SK-N-SH (cell line): ENCODE measurements at places on chromosomes 16 and 17. TPM values are rescaled to one million over a fixed set of nuclear protein-coding genes. Genes with fewer than 3 reads are reported as not detected.

Gene KRT34
- 0.05 and 0.08 TPM in 2 replicates for polyA plus RNA-seq

DNA sequence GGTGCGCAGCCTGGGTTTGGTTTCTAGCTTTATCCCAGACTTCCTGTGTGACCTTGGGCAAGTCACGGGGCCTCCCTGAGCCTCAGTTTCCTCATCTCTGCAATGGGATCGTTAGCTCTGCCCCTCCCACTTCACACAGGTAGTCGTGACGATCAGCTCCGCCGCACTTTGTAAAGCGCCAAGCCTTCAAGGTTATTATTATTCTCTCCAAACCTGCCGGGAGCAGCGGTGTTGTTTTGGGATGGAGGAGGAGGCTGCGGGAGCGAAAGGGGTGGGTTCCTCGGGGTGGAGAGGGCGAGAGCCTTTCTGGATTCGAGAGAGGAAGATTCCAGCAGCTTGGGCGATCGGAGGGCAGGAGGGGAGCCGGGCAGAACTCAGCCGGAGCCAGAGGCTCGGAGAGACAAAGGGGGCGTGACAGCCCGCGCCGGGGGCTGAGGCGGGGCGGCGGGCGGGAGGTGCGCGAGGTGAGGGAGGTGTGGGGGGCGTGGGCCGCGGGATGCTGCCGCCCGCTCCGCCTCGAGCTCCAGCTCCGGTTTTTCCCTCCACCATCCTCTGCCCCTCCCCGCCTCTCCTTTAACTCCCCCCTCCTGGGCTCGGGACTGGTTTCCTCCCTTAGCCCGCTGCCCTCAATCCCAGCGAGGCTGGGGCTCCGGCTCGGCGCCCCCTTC is at the start of gene EFNB3:
EFNB3 (plus strand) TSS at position 602 of the 668 bp plus-strand sequence. CDS start 397 bp downstream, outside the sequence.
- peak; percentile 93 for DNase-seq
- peak within 1 kb of the TSS; percentile 75 for H3K4me3 ChIP-seq
- H3K27me3 ChIP-seq = no peaks in the 10 kb centered on the region
- peaks cover 9% of the 10 kb centered on the region for H3K4me1 ChIP-seq
- no peaks in the 10 kb centered on the region for H3K36me3 ChIP-seq

DNA sequence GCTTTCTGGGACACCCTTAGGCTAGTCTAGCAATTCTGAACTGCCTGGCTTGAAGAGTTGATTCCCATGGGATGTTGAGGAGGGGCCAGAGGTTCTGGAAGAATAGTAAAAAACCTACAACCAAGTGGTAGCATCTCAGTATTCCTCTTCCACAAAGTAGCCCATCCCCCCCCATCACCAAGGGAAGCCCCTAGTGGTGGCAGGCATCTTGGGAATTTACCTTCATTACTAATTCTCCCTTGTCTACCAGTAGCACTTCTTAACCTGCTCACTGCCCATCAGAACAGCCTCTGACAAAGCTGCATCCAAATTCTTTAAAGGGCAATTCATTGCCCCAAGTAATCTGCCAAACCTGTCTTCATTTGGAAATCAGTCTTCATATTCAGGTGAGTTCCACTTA is 12.8 kb upstream of the RAB11FIP4 start:
- H3K4me1 ChIP-seq = no peaks in the 10 kb centered on the region; the same call in 1 of the 2 replicates
- H3K27ac ChIP-seq = no peak overlapping the region
- H3K36me3 ChIP-seq = peaks cover 51% of the 10 kb centered on the region
- H3K27me3 ChIP-seq = no peaks in the 10 kb centered on the region

- no peaks in the 10 kb centered on the region for H3K36me3 ChIP-seq
- DNase-seq = peak; percentile 48
- H3K27ac ChIP-seq = peak overlapping the region; percentile 99
- peak overlapping the region; percentile 50; the same call in 1 of the 2 replicates for H3K4me3 ChIP-seq
- H3K27me3 ChIP-seq = no peaks in the 10 kb centered on the region
Measured at GRCh38 chr16:87582216-87582965, 19.9 kb upstream of the JPH3 start.

Gene PNMT
- 0.05 and 0.07 TPM in 2 replicates for polyA plus RNA-seq

Gene RAB37
- polyA plus RNA-seq = 0.13 and 0.25 TPM in 2 replicates

Gene HBM
- not detected in 2 replicates for polyA plus RNA-seq

Gene CRISPLD2
- 5.3 and 6.3 TPM in 2 replicates for polyA plus RNA-seq

DNA sequence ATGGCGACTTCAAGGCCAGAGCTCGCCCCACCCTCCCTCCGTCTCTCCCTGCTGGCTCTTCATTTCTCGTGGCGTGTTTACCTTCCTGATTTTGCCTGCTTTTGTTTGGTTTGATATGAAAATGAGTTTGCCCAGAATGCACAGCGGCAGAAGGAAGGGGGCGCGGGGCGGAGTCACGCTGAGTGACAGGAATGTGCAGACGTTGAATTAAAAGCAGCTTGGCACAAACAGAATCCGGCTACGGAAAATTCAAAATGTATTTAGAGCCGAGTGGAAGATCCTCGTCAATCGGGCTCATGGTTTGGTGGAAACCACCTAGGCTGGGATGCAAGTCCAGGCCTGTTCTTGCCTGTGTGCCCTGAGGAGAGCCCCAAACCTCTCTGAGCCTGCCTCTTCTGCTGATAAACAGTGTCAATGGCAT is 102.7 kb downstream of the SDK2 start:
- no peaks in the 10 kb centered on the region for H3K36me3 ChIP-seq
- no peak overlapping the region for H3K4me3 ChIP-seq
- no peak overlapping the region for H3K27ac ChIP-seq
- H3K27me3 ChIP-seq = no peaks in the 10 kb centered on the region
- no peak for DNase-seq
- H3K4me1 ChIP-seq = no peaks in the 10 kb centered on the region

Gene IGSF6
- not detected in 2 replicates for polyA plus RNA-seq

GRCh38 chr17:27379888-27380533 is 76.2 kb upstream of the KSR1 start:
- DNase-seq = peak; percentile 80
- peaks cover 30% of the 10 kb centered on the region; the same call in 1 of the 2 replicates for H3K4me1 ChIP-seq
- no peaks in the 10 kb centered on the region for H3K27me3 ChIP-seq
- H3K27ac ChIP-seq = 0 out of 2 replicates have a peak overlapping the region, but pooled peaks have one; percentile 8

Gene SYCE1L
- 1.4 and 3.5 TPM in 2 replicates for polyA plus RNA-seq

GRCh38 chr16:65185241-65185778 is 63.4 kb upstream of the CDH11 start:
- no peak overlapping the region for H3K27ac ChIP-seq
- H3K36me3 ChIP-seq = no peaks in the 10 kb centered on the region
- H3K27me3 ChIP-seq = no peaks in the 10 kb centered on the region
- H3K4me1 ChIP-seq = no peaks in the 10 kb centered on the region; the same call in 1 of the 2 replicates

DNA sequence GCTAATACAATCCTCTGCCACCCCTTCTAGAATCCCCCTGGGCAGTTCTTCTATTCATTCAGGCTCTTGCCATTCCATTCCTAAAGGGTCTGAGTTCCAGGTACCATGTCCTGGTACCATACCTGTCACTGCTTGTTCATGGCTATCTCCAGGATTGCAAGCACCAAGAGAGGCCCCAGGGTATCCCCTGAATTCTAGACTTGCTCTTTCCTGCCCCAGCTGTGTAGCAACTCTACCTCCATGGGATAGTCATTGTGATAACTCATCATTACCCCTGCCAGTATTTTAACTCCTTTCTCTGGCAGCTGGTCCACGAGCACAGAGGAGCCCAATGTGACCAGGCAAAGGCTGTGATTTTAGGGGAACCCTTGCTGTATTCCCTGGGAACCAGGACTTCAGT is 143.7 kb upstream of the CDH5 start:
- DNase-seq = no peak
- H3K27ac ChIP-seq = no peak overlapping the region
- H3K27me3 ChIP-seq = peaks cover 6% of the 10 kb centered on the region; the same call in 1 of the 2 replicates
- H3K4me3 ChIP-seq = no peak overlapping the region
- no peaks in the 10 kb centered on the region for H3K4me1 ChIP-seq

Gene PMP22
- 63.0 and 82.5 TPM in 2 replicates for polyA plus RNA-seq

Gene CSH1
- not detected in 2 replicates for polyA plus RNA-seq

DNA sequence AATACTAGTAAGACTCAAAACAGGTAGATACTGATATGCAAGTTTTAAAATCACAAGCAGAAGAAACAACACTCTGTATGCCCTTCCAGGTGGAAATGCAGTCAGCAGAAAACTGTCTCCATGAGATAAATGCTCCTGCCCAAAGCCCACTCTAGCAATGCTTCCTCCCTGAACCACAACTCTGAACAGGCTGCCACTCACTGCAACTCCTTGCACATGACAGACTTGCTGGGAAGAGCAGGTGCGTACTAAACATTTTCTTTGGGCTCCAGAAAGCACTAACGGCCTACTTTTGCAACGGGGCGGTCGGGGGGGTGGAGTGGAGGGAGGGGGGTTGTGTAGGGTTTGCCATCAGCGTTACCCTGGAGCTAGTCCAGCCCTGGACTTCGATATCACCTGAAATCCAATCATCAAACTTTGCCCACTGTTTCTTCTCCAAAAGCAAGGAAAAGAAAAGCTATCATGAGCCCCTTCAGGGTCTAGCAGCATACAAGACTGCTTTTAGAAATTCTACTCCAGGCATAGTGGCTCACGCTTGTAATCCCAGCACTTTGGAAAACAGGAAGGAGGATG is 46.1 kb downstream of the ANKRD11 start:
- H3K27ac ChIP-seq = no peak overlapping the region
- H3K4me3 ChIP-seq = no peak overlapping the region
- H3K27me3 ChIP-seq = no peaks in the 10 kb centered on the region
- peaks cover 35% of the 10 kb centered on the region; the same call in 1 of the 2 replicates for H3K4me1 ChIP-seq
